Activated CD4-positive, alpha-beta T cell treated with anti-CD3 and anti-CD28 coated beads, Interleukin-10, Interleukin-2, amounts not matched to agents 100 ng/mL and 50 ng/mL, durations not matched to agents 16 hours and 8 hours (primary cell): ENCODE measurements at places on chromosomes 2 and 18.

GRCh38 chr2:135960656-135961551, 24.5 kb downstream of the DARS1 start:
- peak; percentile 41 for DNase-seq

DNA sequence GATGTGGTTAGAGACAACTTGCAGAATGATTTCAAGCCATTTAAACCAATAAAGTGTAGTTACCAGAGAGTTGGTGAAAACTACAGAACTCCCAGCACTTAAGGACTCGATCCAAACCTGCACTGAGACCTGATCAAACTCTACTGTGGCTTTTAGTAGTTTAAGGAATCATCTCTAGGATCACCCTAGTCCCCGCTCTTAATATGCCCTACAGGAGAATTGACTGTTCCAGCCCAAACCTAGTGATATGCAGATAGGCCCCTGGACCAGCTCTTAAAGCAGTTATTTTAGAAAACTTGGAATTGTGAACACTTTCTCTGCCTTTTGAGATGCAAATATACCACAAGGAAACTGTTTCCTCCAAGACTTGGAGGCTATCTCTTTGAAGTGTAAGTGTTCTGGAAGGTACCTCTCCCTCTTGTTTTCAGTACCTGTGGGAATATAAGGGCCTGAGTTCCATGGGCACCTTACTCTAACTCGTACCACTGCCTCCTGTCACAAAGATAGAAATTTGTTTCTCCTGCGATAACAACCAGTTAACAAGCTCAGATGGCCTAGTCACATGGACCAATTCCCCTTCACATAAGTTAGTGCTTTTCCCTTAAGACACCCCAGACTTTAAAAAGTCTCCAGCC, 1367.2 kb upstream of the SLC39A10 start:
- DNase-seq, result no peak

DNA sequence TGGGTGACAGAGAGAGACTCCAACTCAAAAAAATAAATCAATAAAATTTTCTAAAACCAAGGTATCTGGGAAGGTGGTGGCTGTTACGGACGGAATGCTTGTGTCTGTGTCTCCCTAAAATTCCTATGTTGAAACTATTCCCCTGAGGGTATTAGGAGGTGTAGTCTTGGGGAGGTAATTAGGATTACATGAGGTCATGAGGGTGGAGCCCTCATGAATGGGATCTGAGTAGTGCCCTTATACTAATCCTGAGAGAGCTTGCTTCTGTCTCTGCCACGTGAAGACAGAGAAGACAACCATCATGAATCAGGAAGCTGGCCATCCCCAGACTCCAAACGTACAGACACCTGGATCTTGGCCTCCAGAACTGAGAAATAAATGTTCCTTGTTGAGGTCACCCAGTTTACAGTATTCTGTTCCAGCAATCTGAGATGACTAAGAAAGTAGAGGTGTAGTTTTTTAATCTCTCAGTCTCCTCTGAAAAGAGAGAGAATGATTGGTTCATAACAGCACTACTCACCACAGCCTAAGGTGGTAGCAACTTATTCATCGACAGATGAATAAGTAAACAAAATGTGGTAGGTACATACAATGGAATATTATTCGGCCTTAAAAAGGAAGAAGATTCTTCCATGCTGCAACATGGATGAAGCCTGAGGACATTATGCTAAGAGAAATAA, 38.4 kb downstream of the TGFBRAP1 start:
- DNase-seq, result no peak

DNA sequence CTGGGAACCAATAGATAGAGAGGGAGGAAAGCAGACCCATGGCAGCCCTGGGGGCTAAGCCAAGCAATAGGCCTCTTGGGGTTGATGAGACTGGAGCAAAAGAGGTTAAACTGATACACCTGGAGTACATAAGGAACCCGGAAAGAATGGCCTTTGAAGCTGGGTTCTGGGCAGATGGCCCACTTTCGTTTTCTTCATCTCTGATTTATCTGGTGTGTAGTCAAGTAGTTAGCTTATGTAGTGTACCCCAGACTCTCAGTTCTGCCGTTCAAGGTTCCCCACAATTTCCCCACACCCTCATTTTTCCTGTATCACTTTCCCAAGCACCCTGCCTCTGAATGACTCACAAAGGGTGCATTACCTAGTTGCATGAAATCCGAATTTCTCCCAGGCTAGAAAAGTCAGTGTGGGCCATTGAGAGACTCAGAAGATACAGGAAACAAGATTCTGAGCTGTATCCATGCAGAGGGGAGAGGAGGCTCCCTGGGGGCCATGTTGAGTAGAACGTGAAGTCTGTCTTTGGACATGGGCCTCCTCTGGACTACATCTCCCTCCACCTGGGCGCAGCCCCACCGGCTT, 235.0 kb downstream of the LOXHD1 start:
- no peak for DNase-seq

- no peak for DNase-seq
These were observed 282.7 kb upstream of the MAP2 start for GRCh38 chr2:209141142-209141541.

GRCh38 chr2:238786379-238786778, 61.5 kb upstream of the TWIST2 start:
- no peak for DNase-seq

DNA sequence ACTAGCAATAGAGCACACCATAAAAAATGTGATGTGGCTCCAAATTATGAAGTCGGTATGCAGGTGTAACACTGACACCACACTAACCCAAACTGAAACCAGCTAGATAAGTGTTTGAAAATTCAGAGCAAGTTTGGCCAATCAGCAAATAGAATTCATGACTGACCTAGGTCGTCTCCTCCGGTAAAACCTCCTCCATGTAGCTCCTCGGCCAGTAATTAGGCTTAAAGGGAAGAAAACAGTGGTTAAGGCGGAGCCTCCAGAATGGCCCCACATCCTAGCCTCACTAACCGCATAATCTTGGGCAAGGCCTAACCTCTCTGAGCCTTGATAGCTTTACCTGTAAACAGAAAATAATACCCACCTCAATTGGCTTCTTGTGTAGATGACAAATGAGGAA, 30.1 kb downstream of the C1D start:
- no peak for DNase-seq

DNA sequence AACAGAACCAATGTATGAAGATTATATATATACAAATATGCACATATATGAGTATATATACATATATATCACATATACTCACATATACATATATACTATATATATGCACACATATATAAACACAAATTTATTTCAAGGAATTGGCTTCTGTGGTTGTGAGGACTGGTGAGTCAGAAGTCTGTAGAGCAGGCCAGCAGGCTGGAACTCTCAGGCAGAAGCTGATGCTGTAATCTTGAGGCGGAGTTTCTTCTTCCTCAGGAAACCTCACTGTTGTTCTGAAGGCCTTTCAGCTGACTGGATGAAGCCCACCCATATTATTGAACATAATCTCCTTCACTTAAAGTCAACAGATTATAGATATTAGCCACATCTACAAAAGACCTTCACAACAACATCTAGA, 143.9 kb upstream of the CREB1 start:
- peak; percentile 6 for DNase-seq

DNA sequence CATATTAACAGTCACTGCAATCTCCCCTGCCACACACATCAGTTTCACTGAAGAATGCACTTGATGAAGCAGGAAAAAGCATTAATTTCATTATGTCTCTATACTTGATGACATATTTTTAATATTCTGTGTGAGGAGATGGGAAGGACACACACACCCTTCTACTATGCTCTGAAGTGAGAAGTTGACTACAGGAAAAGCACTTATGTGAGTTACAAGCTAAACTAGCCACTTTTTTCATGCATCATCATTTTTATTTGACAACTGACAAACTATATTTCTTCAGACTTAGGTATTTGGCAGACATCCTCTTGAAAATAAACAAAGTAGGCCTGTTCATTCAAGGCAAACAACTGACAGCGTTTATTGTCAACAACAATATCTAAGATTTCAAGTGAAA, 150.4 kb upstream of the ID2 start:
- DNase-seq, result no peak

DNA sequence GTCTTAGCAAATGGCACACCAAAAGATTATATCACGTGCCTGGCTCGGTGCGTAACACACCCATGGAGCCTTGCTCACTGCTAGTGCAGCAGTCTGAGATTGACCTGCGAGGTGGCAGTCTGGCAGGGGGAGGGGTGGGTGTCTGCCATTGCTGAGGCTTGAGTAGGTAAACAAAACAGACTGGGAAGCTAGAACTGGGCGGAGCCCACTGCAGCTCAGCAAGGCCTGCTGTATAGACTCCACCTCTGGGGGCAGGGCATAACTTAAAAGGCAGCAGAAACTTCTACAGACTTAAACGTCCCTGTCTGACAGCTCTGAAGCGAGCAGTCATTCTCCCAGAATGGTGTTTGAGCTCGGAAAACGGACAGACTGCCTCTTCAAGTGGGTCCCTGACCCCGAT, 55.9 kb upstream of the FSHR start:
- DNase-seq, result no peak

GRCh38 chr18:49228187-49228586, 232.3 kb downstream of the DYM start:
- no peak for DNase-seq

DNA sequence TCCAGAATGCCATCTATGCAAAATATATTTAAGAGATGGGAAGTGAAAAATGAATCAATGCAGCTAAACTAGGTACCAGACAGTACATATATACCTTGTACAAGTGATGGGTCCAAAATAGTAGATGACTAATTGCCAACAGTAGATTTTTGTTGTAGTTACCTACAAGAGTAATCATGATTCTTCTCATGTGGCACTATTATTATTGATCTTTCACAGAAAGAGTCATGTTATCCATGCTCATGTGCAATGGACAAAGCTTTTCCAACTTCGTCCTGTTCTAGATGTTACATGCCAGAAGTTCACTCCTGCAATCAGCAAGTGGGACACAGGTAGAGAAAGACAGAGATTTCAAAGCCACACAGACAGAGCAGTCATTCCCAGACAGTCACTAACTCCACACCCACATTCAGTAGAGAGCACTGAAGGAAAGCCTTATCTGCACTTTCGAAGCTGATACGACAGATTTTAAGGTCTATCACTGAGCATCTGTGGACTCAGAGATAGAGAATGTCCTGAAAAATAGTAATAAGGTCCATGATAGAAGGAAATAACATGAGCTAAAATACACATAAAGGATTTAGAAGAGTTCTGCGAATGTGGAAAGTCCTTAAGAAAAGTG, 101.6 kb upstream of the ITPRID2 start:
- peak; percentile 17 for DNase-seq

- no peak for DNase-seq
These were observed 151.6 kb downstream of the MREG start for GRCh38 chr2:215861607-215862350.

DNA sequence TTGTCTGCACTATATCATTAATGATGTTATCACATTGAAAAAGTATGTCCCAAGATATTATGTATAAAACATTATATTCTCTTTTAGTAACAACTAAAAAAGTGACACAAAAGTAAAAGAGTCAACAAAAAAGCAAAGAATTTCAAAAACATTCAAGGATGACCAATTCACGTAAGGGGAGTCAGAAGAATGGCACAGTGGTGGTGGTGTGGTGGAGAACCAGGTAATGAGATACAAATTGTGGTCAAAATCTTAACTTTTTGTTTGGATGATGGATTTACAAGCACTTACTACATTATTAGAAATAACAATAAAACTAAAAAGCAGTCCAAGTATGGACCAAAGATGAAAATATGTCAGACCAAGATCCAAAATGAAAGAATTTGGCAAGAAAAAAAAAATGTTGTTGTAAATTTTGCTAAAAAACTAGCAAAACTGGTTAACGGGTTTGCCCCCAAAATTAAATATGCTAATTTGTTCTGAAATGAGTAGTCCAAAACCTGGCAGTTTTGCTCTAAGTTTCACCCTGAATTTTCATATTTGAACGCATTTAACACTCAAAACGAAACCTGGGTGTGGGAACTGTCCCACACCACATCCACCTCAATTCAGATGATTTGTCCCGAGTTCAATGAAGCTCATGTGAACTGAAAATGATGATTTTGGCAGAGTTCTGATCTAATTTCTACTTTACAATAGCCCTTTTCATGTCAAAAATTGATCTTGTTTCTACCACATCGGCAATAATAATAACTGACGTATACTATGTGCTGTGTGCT, 135.8 kb downstream of the IKZF2 start:
- DNase-seq, result peak; percentile 92

DNA sequence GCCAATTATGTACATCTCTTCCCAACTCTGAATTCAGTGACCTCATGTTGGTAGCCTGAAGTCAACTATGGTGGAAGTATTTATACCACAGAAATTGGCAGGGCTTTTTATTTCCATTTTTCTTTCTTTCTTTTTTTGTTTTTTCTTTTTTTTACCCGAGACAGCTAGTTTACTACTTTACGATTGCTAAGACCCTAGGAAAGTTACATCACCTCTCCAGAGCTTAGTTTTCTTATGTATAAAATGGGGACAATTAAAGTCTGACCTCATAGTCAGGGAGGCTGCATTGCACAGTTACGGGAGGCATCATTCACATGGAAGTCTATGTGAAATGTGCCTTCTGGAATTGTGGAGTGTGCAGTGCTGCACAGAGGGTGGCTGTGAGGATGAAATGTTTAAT, 194.3 kb downstream of the MTX2 start:
- no peak for DNase-seq

DNA sequence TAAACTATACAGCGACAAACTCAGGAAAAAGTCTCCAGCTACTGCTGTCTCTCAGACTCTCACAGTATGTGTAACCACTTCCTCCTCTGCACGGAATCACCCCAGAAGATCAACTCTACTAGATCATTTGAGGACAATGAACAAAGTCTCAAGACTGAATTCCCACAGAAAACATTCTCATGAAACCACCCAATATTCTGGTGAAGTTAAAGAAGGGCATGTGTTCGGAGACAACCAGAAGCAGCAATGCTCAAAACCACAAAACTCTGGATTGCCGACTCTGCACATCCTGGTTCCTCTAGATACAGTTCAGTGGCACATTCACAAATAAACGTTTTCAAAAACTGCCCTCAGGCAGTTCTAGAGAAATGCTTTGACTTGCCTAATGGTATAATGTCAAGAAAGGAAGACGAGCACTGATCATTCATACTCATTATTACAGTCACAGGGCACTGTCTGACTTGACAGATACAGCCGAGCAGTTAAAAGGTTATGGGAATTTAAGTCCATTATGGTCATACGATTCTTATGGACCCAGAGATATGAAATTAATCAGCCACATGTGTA, 91.9 kb upstream of the STK17B start:
- peak; percentile 84 for DNase-seq

GRCh38 chr2:15736396-15737180, 144.9 kb downstream of the DDX1 start:
- DNase-seq, result no peak

DNA sequence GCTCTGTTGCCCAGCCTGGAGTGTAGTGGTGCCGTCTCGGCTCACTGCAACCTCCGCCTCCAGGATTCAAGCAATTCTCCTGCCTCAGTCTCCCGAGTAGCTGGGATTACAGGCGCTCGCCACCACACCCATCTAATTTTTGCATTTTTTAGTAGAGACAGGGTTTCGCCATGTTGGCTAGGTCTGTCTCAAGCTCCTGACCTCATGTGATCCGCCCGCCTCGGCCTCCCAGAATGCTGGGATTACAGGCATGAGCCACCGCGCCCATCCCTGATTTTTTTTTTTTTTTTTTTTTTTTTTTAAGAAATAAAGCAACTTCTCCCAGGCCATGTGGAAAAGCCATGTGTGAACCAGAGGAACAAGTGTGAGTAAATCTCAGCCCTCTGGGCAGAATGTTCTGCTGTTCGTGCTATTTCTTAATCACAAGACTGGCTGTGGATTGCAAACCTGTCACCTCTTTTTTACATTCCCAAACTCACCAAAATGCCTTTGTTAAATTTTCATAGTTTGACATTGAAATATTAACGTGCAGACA, 6.4 kb upstream of the SH3BP4 start:
- DNase-seq, result no peak
